ENCODE measurements at places on chromosomes 6 and 20. TPM values are rescaled to one million over a fixed set of nuclear protein-coding genes. Genes with fewer than 3 reads are reported as not detected.

The CDC25B gene
- 220 TPM for total RNA-seq

The LY6G6C gene
- total RNA-seq = not detected

The PACSIN1 gene
- 0.40 TPM for total RNA-seq

The CCM2L gene
- total RNA-seq = not detected

The CASS4 gene
- 18.6 TPM for total RNA-seq

The ARHGAP40 gene
- not detected for total RNA-seq

The TREM2 gene
- total RNA-seq = not detected

The MCCD1 gene
- not detected for total RNA-seq

The PLN gene
- total RNA-seq = not detected

The ECI2 gene
- 21.6 TPM for total RNA-seq

The GJE1 gene
- not detected for total RNA-seq

The FRK gene
- 0.02 TPM for total RNA-seq

The EPPIN gene
- not detected for total RNA-seq

The MARCKS gene
- total RNA-seq = 0.68 TPM

The UQCC2 gene
- 17.3 TPM for total RNA-seq

The SIRPA gene
- 0.86 TPM for total RNA-seq

The SAPCD1 gene
- total RNA-seq = 3.6 TPM

The HSPA1A gene
- total RNA-seq = 15.1 TPM

The CFAP206 gene
- not detected for total RNA-seq

The MOCS3 gene
- 3.2 TPM for total RNA-seq

The LHFPL5 gene
- not detected for total RNA-seq

The LIME1 gene
- 179 TPM for total RNA-seq

The FUT9 gene
- total RNA-seq = not detected

The TPBG gene
- 0.89 TPM for total RNA-seq

The ATP9A gene
- 0.15 TPM for total RNA-seq

The EYA2 gene
- 0.22 TPM for total RNA-seq

The PLG gene
- total RNA-seq = not detected

The FAM209B gene
- 3.2 TPM for total RNA-seq

The PHF20 gene
- total RNA-seq = 129 TPM

The UNC5CL gene
- total RNA-seq = 4.9 TPM

The CLDN20 gene
- not detected for total RNA-seq

The COL9A3 gene
- not detected for total RNA-seq

The EYS gene
- not detected for total RNA-seq

The FKBP1C gene
- not detected for total RNA-seq

The SPATS1 gene
- not detected for total RNA-seq

The SYCP2 gene
- total RNA-seq = 5.3 TPM

The ADGRG6 gene
- total RNA-seq = 0.25 TPM

The AURKA gene
- total RNA-seq = 0.92 TPM

The HLA-DQA1 gene
- total RNA-seq = 18.2 TPM

The GATA5 gene
- not detected for total RNA-seq

The SOD2 gene
- total RNA-seq = 200 TPM

The MYCT1 gene
- total RNA-seq = 4.6 TPM

The PPP1R3G gene
- total RNA-seq = not detected

The FOXA2 gene
- total RNA-seq = not detected

The ENPP5 gene
- 0.16 TPM for total RNA-seq

The OTOR gene
- not detected for total RNA-seq

The MRAP2 gene
- total RNA-seq = not detected

The COL20A1 gene
- 0.10 TPM for total RNA-seq

The DOK5 gene
- not detected for total RNA-seq

All from T-helper 17 cell (primary cell).